ENCODE measurements at places on chromosomes 12 and 14. TPM values are rescaled to one million over a fixed set of nuclear protein-coding genes. Genes with fewer than 3 reads are reported as not detected.

DNA sequence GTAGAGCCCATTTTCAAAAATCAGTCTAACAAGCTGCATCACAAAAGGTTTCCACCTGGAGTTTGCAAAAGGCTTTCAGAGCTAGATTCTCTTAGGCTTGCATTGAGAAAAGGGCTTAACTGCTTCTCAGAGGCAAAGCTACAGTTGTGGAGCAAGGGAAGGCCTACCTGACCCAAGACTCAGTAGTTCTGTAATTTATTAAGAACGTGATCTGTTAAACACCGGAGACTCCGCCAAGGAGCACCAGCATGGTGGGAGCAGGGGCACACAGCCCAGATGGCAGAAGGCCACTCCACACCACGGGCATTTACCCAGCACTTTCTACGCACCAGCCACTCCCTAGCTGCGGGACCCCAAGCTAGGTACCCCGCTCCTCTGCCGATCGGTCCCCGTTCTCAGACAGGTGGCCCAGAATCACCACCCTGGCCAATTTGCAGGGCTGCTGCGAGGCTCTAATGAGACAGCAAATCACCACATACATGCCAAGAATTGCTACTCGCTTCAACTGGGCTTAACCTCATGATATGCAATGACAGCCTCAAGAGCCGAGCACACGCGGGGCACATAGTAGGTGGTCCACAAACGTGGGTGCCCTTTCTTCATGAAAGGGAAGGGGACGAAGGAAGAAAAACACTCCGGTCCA is 1.5 kb downstream of the ITPK1 start:
- peaks cover 38% of the 10 kb centered on the region for H3K4me1 ChIP-seq
- H3K36me3 ChIP-seq = no peaks in the 10 kb centered on the region
- no peak for DNase-seq
- H3K4me3 ChIP-seq = peak overlapping the region; percentile 72

DNA sequence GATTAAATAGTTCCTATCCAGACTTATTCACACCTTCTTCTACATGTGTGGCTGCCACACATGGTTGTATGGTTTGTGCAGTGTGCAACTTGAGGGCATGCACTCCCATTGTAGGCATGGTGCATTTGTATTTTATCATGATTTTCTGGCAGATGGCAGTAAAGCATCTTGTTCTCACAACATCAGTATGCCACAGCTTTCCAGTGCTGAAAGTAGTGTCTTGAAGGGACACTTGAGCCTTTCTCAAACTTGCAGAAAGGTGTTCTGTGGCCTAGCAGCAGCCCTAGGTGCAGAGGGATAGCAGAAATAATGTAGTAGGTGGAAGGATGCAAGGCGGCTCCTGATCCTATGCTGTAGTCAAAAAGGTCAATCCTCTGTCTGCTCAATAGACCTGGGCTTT is 72.9 kb downstream of the LMNTD1 start:
- no peaks in the 10 kb centered on the region for H3K4me1 ChIP-seq
- no peaks in the 10 kb centered on the region for H3K27me3 ChIP-seq
- no peak overlapping the region for H3K4me3 ChIP-seq
- no peak for DNase-seq
- H3K36me3 ChIP-seq = no peaks in the 10 kb centered on the region

Gene ALX1
- not detected for total RNA-seq

DNA sequence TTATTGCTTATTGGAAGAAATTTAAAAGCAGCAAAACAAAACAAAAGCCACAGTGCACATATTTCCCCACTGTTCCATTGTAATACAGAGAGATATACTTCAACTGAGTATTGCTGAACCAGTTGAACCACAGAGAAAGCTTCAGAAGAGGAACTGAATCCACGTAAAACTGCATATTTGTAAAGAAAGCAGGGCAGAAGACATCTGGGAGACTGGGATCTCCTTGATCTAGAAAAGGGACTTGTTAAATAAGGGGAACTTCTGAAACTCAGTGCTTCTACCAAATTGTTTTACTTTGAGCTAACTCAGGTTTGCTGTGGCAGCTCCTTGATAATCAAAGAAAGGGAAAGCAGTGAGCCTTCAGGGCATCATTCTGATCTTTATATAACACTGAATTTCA is 411.1 kb upstream of the MDGA2 start:
- no peak overlapping the region for H3K4me3 ChIP-seq
- no peak overlapping the region for H3K27ac ChIP-seq
- DNase-seq = no peak
- no peaks in the 10 kb centered on the region for H3K36me3 ChIP-seq
- no peaks in the 10 kb centered on the region for H3K27me3 ChIP-seq

- no peaks in the 10 kb centered on the region for H3K27me3 ChIP-seq
- no peaks in the 10 kb centered on the region for H3K36me3 ChIP-seq
- no peak overlapping the region for H3K4me3 ChIP-seq
- no peak overlapping the region for H3K27ac ChIP-seq
- H3K4me1 ChIP-seq = no peaks in the 10 kb centered on the region
Observed at GRCh38 chr12:113569806-113570205, 98.1 kb upstream of the LHX5 start.

Gene THAP2
- 13.1 TPM for total RNA-seq

Gene MYH6
- total RNA-seq = not detected

Gene YLPM1
- 83.1 TPM for total RNA-seq

Gene TC2N
- 320 TPM for total RNA-seq

DNA sequence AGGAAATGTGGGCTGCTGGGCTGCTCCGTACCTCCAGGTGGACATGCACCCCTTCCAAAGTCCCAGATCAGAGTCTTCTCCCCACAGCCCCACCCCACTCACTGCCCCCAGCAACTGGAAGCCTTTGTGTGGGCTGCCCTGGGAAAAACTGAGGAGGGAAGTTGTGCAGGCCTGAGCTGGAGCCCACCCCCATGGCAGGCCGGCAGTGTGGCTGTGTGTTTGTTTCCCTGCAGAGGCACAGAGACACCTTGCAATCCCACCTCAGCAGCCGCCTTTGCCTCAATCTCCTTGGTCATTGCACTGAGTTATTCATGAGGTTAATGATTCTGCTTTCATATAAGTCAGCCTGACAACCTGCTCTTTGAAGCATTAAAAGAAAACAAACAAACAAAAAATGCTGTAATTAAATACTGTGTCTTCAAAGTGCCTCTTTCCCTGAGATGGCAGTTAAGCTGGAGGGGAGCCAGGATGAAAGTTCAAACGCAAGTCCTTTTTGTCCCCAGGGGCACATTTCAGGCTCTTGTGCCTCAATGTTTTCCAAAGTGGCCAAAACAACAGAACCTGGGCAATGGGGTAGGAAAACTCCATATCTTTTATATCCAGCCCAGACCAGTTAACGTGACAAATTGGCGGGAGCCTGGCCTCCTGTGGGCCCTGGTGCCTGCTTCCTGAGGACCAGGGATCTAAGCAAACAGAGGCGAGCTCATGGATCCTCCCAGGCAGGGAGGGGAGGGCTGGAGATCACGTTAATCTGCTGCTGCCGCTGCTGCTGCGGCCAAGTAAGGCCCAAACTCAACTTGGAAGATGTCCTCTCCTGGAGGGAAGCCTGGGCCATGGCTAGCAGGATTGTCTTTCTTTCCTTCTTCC is 51.9 kb upstream of the TSPAN11 start:
- no peak overlapping the region for H3K27ac ChIP-seq
- no peak overlapping the region for H3K4me3 ChIP-seq
- H3K4me1 ChIP-seq = no peaks in the 10 kb centered on the region
- no peak for DNase-seq
- H3K27me3 ChIP-seq = no peaks in the 10 kb centered on the region

DNA sequence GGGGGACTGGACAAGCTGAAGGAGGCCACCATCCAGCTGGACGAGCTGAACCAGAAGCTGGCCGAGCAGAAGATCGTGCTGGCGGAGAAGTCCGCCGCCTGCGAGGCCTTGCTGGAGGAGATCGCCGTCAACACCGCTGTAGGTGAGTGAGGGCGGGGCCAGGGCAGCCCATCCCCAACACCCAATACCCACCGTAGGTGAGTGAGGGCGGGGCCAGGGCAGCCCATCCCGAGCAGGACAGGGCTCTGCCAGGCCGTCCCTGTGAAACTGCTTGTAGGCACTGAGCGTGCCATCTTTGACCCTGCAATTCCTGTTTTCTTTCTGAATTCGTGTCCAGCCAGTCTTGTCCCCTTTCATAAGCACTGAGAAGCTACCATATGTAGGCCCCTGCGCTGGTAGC is 74.0 kb downstream of the CCDC92 start:
- no peak overlapping the region for H3K4me3 ChIP-seq
- H3K4me1 ChIP-seq = no peaks in the 10 kb centered on the region
- H3K27me3 ChIP-seq = no peaks in the 10 kb centered on the region
- no peak overlapping the region for H3K27ac ChIP-seq
- no peak for DNase-seq
- no peaks in the 10 kb centered on the region for H3K36me3 ChIP-seq

GRCh38 chr12:101889211-101889752 is 11.9 kb downstream of the DRAM1 start:
- no peak overlapping the region for H3K27ac ChIP-seq
- no peak for DNase-seq
- H3K4me3 ChIP-seq = no peak overlapping the region
- no peaks in the 10 kb centered on the region for H3K27me3 ChIP-seq
- no peaks in the 10 kb centered on the region for H3K4me1 ChIP-seq

GRCh38 chr12:96452261-96452922 is 37.0 kb upstream of the CFAP54 start:
- DNase-seq = no peak
- H3K27me3 ChIP-seq = no peaks in the 10 kb centered on the region
- H3K4me1 ChIP-seq = peaks cover 2% of the 10 kb centered on the region
- H3K36me3 ChIP-seq = no peaks in the 10 kb centered on the region

DNA sequence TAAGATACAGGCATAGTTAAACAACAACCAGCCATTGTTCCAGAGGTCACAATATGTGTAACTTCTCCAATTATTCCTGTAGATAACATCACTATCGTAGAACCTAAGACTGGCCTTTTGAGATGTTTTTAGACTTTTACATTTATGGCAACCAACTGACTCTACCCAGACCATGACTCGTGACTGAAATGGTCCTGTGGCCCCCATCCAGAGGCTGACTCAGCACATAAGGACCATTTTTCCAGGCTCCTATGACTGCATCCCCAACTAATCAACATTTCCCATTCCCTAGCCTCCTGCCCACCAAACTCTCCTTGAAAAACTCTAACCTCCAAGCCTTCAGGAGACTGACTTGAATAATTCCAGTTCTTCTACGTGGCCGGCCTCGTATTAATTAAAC is 52.6 kb upstream of the NID2 start:
- H3K27ac ChIP-seq = no peak overlapping the region
- DNase-seq = no peak
- H3K27me3 ChIP-seq = no peaks in the 10 kb centered on the region
- H3K4me3 ChIP-seq = no peak overlapping the region
- peaks cover 15% of the 10 kb centered on the region for H3K4me1 ChIP-seq

- no peak overlapping the region for H3K4me3 ChIP-seq
- no peak for DNase-seq
- peak overlapping the region; percentile 6 for H3K27ac ChIP-seq
- peaks cover 50% of the 10 kb centered on the region for H3K36me3 ChIP-seq
- H3K4me1 ChIP-seq = no peaks in the 10 kb centered on the region
Observed at GRCh38 chr12:71640316-71640715, 23.3 kb downstream of the ZFC3H1 start.

GRCh38 chr12:20624718-20625117 is 70.4 kb upstream of the SLCO1C1 start:
- H3K4me3 ChIP-seq = no peak overlapping the region
- no peak overlapping the region for H3K27ac ChIP-seq
- no peak for DNase-seq
- H3K36me3 ChIP-seq = no peaks in the 10 kb centered on the region

Gene SLC25A47
- not detected for total RNA-seq

DNA sequence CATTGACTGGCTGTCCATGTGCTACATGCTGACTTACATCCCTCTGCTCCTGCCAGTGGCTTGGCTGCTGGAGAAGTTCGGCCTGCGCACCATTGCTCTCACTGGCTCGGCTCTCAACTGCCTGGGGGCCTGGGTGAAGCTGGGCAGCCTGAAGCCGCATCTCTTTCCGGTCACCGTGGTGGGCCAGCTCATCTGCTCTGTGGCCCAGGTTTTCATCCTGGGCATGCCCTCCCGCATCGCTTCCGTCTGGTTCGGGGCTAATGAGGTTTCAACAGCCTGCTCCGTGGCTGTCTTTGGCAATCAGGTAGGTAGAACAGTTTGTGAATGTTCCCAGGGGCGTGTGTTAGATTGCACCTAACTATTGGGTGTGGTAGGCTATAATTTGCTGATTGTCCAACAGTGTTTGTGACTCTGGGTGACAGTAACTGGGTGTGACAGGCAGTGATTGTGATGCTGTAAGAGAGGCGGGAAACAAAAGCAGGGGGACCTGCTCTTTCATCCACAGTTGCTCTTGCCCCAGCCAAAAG is 981 bp downstream of the FLVCR2 start:
- no peaks in the 10 kb centered on the region for H3K36me3 ChIP-seq
- H3K27me3 ChIP-seq = no peaks in the 10 kb centered on the region
- DNase-seq = no peak
- peaks cover 22% of the 10 kb centered on the region for H3K4me1 ChIP-seq
- no peak overlapping the region for H3K27ac ChIP-seq
- H3K4me3 ChIP-seq = no peak overlapping the region

DNA sequence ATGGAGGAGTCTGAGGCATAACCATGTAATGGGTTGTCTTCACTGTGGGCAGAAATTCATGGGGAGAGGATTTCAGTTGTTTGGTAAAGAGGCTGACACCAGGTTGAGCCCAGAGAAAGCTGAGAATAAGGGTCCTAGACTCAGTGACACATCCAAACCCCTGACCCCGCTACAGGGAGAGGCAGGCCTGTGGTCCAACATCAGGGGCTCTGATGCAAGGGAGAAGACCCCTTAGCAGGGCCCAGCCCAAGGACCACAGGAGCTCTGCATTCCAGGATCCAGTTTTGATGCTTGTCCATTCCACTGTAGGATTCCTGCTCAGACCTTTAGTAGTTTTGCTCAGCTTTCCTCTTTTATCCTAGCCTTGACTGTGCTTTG is 15.5 kb downstream of the GPR68 start:
- H3K27me3 ChIP-seq = no peaks in the 10 kb centered on the region
- H3K4me1 ChIP-seq = peaks cover 98% of the 10 kb centered on the region
- H3K36me3 ChIP-seq = peaks cover 4% of the 10 kb centered on the region
- DNase-seq = no peak
- H3K4me3 ChIP-seq = peak overlapping the region; percentile 1
- H3K27ac ChIP-seq = peak overlapping the region; percentile 88

- H3K27me3 ChIP-seq = no peaks in the 10 kb centered on the region
- no peaks in the 10 kb centered on the region for H3K4me1 ChIP-seq
- no peak overlapping the region for H3K27ac ChIP-seq
- H3K36me3 ChIP-seq = peaks cover 56% of the 10 kb centered on the region
- H3K4me3 ChIP-seq = no peak overlapping the region
Observed at GRCh38 chr14:31170411-31170810, 37.2 kb downstream of the HECTD1 start.

DNA sequence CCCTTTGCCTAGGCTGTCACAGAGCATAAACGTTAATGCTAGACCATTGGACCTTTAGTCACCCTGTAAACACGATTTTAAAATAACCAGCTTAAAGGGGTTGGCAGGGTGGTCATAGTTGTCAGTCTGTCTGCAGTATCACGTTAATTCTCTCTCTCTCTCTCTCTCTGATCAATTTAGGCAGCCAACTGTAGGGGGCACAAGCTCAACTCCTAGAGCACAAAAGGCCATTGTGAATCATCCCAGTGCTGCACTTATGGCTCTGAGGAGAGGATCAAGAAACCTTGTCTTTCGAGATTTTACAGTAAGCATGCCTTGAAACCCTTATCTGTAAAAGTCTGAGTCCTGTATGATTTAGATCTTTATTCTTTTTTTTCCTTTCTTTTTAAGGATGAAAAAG is 97.1 kb downstream of the SCAF11 start:
- peaks cover 28% of the 10 kb centered on the region for H3K36me3 ChIP-seq
- H3K27me3 ChIP-seq = no peaks in the 10 kb centered on the region
- peaks cover 15% of the 10 kb centered on the region for H3K4me1 ChIP-seq
- no peak for DNase-seq

Gene CDK17
- total RNA-seq = 66.9 TPM

GRCh38 chr14:59081720-59082119 is 106.7 kb upstream of the DAAM1 start:
- no peak for DNase-seq
- H3K27ac ChIP-seq = no peak overlapping the region
